ENCODE measurements at places on chromosomes 11 and 22. TPM values are rescaled to one million over a fixed set of nuclear protein-coding genes. Genes with fewer than 3 reads are reported as not detected.

The PHOX2A gene
- total RNA-seq = not detected

The NXPE2 gene
- not detected for total RNA-seq

The TMEM123 gene
- total RNA-seq = 86.3 TPM

The CD59 gene
- total RNA-seq = 1,509 TPM

The TAGLN gene
- 631 TPM for total RNA-seq

The BCO2 gene
- 1.5 TPM for total RNA-seq

The RNF169 gene
- total RNA-seq = 20.3 TPM

Data from fibroblast of the aortic adventitia (primary cell).